DMS79 treated with DMSO at 0.1 percent for 48 hours (cell line): ENCODE measurements at places on chromosomes 4 and X.

DNA sequence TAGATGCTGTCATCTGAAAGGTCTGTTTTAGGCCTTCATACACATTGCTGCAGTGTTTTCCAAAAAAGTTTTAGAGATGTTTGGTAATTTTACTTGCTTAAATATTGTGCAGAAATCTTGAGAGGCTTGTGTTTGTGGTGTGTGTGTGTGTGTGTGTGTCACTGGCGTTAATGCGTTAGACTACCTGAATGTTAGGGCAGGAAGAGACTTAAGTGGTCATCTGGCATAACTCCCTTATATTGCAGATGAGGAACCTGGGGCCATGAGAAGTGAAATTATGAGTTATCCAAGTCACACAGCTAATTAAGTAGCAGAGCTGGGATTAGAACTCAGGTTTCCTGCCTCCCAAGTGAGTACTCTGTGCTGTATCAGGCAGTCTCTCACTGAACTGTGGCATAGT lies 1.4 kb downstream of the LSM6 start:
- DNase-seq = no peak

GRCh38 chrX:49191574-49192011 lies 5.4 kb upstream of the PRICKLE3 start:
- DNase-seq = no peak

DNA sequence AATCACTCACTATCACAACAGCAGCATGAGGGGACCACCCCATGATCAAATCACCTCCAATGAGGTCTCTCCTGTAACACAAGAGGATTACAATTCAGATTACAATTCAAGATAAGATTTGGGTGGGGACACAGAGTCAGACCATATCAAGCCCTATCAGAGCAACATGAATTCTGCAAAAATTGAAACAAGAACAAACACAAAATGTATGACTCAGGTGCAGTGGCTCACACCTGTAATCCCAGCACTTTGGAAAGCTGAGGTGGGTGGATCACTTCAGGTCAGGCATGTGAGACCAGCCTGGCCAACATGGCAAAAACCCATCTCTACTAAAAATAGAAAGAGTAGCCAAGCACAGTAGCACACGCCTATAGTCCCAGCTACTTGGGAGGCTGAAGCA lies 13.4 kb upstream of the HPSE start:
- no peak for DNase-seq

DNA sequence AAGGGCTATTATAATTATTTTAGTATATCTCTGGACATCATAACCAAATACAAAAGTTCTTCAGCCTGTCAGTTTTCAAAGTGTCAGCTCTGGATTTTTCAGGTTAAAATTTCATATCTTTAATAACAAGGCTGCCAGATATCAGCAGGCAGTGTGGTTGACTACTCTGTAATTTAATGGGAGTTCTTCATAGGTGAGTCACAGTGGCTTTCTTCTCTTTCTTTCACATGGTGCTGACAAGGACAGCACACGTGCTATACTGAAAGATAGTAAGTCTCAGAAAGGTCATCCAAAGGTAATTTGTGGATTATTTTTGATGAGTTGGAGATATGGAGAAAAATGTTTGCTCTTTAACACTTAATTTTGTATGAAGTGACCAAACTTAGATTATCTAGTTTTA lies 43.2 kb downstream of the GALNT7 start:
- DNase-seq = no peak

DNA sequence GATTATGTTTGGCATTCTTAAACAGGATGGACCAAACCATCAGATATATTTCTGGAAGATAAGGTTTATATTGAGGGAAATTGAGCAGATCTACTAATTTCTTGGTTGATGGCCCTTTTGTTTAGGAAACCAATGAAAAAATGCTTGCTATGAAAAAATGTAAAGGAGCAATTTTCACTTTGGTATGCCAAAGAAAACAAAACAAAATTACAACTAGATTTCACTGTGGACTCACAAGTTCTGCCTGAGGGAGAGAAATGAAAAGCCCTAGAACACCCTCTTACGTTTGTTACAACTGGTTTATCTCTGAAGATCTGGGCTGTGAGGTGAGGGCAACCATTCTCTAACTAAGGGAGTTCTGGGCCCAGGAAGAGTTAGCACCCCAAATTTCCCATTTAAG lies 122.5 kb upstream of the IL15 start:
- no peak for DNase-seq

- no peak for DNase-seq
These were observed 254.1 kb downstream of the FBXW7 start for GRCh38 chr4:152281822-152282221.

- DNase-seq = no peak
These were observed 16.4 kb downstream of the ZNF732 start for GRCh38 chr4:288891-289290.

GRCh38 chrX:150926304-150926703 lies 27.8 kb upstream of the CD99L2 start:
- DNase-seq = no peak

GRCh38 chr4:84968925-84969324 lies 2.4 kb upstream of the WDFY3 start:
- peak; percentile 46 for DNase-seq

DNA sequence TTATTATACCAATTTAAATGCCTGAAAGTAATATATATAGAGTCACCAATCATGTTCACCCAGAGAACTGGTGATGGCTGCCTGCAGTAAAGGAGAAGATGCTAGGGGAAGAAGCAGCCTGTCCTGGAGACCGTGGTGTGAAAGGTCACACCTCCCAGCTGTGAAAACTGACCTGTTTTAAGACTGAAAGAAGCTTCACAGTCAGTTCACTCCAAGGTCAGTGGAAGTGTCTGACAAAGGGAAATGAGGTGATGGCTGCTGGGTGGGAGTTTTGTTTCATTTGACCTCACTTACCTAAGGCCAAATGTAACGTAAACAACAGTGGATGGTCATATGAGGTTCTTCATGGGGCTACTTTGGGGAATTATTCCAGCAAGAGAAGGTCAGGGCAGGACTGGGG lies 352.1 kb upstream of the GATB start:
- DNase-seq = no peak

DNA sequence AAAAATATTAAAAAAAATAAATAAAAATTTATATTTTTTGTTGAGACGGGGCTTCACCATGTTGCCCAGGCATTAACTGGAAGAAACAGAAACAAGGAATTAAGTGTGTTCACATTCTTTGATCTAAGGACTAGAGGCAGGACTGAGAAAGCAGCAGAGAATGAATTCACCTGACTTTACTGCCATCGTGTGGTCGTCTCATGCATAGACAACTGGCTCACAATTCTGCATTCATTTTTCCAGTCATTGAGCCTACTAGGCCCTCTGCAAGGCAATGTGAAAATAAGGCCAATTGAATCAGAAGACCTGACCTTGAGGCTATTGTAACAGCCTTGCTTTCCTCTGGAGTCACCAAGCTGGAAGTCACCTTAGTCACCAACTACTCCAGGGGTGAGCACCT lies 37.4 kb downstream of the LHFPL1 start:
- peak; percentile 61 for DNase-seq

DNA sequence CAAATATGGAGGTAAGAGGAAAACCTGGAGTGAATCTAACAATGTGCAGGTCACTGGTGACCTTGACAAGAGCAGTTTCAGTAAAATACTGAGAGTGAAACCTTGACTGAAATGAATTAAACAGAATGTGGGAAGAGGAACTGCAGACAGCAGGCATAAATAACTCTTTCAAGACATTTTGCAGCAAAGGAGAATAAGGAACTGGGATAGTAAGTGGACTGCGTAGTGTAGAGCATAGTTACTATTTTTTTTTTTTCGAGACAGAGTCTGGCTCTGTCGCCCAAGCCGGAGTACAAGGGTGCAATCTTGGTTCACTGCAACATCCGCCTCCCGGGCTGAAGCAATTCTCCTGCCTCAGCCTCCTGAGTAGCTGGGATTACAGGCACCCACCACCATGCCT lies 24.0 kb downstream of the RBMX start:
- no peak for DNase-seq

DNA sequence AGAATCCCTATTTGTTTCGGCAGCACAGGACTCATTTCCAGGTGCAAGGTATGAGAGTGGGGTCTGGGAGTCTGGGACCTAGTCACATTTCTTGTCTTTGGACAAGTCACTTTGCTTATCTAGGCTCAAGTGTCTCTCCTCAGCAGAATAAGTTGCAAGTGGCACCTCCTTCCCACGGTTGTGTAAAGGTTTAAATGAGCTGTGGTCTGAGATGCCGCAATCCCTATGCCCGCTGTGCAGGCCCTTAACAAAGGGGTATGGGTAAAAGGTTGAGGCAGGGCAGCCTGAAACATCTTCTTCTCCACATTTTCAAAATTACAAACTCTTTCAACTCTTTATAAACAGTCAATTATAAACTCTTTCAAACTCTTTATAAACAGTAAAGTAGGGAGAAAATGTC lies 93.7 kb downstream of the RTL5 start:
- DNase-seq = no peak

GRCh38 chrX:103197721-103198306 lies 17.1 kb upstream of the BEX4 start:
- DNase-seq = no peak

DNA sequence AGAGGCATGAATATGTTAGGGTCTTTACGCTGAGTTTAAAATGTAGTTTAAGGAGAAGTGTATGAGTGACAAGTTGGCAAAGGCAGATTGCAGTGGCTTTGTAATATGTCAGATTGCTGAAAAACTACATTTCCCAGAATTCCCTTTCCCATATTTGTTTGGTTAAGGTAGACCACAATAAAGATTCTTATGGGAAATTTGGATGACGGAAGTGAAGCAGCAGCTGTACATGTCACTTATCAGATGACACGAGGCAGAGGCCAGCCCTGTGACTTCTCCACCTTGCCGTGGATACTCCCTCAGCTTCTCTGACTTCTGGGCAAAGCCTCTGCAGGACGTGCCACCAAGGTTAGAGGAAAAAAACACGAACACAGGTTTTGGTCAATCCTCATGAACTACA lies 229.7 kb upstream of the DKK2 start:
- no peak for DNase-seq

DNA sequence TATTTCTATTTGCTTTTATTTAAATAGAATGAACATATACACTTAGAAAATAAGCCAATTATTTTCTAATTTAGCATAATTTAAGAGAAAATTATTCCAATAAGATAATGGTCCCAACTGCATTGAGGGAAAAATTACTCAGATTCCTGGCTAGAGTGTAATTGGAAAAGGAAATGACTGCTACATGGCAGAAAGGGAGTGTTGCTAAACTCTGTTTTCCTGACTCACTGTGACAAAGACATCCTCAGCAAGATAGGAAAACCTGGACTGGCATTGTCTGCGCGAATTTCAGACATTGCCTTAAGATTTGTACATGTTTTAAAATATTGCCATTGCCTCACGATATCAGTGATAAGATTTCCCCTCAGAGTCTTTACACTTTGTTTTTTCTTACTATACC lies 8.2 kb downstream of the TNIP3 start:
- no peak for DNase-seq

DNA sequence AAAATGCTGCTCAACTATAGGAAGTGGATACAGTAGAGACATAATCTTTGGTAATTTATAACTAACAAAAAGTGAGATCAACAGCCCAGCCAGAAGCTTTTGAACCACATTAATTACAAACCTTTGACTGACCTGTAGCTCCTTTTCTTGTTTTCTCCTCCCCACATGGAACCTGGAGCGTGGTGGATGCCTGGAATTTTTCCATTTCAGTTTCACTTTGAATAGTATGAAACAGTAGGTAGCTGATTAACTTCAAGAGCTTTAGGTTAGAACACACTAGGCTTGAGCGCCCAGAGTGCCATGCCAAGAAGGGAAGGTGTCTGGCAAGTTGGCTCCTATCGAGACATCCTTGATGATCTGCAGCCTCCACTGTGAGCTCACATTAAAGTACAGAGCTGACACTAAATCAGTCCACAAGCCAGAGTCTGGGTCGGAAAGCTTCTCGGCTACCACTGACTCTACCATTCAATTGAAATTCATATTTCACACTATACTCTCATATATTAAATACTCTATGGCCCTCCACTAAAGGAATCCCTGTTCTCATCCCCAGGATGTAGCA lies 143.4 kb downstream of the GLRA2 start:
- DNase-seq = no peak

DNA sequence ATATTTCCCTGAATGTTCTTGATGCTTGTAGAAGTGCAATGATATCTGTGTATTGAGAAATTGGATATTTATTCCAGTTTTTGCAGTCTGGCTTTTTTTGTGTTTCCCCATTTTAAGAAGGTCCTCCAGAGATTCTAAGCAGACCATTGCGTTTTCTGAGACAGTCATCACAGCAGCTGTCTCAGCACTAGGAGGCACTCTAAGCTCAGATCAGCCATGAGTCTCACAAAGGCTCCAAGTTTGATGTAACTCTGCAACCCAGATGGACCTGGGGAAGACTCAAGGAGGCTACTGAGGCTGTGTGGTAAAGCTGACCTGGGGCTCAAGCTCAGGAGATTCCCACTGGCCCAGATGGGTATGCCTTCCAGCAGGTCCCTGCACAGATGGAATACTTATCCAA lies 89.3 kb upstream of the CYLC1 start:
- DNase-seq = no peak

DNA sequence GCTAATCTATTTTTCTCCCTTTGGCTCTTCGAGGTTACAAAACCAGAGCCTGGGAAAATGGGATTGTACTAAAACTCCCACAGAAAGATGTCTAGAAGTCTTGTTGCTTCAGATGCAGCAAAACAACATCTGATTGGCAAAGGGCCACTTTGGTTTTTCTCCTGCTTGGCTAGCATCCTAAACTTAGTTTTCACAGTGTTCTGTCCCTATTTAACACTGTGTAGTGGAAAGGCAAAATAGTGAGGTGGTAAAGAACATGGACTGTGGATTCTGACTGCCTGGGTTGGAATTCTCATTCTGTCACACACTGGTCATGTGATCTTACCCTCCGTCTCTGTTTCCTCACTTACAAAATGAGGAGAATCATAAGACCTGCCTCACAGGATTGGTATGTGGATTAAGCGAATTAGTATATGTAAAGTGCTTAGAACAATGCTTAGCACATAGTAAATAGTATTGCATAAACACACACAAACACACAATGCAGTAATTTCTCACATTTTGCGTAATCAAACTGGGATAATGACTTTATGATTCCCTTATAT lies 23.5 kb downstream of the TIGD2 start:
- no peak for DNase-seq

DNA sequence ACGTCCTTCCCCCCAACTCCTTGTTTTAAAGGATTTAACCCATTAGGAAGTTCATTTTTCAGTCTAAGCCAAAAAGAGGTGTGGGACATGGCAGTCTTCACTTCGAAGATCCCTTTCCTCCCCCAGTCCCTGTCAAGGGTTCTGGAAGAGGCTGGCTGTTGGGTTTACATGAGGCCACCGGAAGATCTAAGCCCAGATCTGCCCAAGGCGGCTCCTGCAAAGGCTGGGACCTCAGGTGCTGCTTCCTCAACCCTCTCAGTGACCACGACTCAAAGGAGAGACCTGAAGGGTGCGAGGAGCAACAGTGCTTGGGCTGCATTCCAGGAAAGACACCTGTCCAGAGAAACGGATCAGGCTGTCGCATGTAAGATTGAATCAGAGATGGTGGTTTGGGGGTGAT lies 23.5 kb upstream of the ETNPPL start:
- DNase-seq = no peak

DNA sequence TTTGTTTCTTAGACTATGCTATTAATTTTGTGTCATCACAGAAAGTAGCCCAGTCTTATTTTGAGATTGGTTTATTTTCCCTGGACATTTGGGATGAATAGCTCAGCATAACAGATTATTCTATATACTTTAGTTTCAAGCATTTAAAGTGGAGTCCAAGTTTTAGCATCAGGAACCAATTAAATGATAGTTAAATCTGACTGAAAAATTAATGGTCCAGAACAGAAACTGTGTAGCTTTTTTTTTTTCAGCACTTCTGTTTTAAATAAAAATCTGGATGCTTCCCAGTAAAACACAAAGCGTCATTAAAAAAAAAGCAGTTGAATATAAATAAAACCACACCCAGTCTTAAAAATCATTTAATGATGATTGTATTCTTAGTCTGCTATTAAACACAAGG lies 59.4 kb upstream of the PITX2 start:
- DNase-seq = no peak
